ENCODE measurements at places on chromosomes 16 and 17. TPM values are rescaled to one million over a fixed set of nuclear protein-coding genes. Genes with fewer than 3 reads are reported as not detected.

- DNase-seq = no peak
- no peak overlapping the region for H3K4me3 ChIP-seq
- H3K27ac ChIP-seq = no peak overlapping the region
- H3K27me3 ChIP-seq = no peaks in the 10 kb centered on the region
- no peaks in the 10 kb centered on the region for H3K4me1 ChIP-seq
- no peaks in the 10 kb centered on the region for H3K36me3 ChIP-seq
Observed at GRCh38 chr17:31627960-31628359, 231.1 kb downstream of the COPRS start.

- no peaks in the 10 kb centered on the region for H3K4me1 ChIP-seq
- H3K27ac ChIP-seq = no peak overlapping the region
- no peak overlapping the region for H3K4me3 ChIP-seq
- no peaks in the 10 kb centered on the region for H3K27me3 ChIP-seq
- H3K36me3 ChIP-seq = peaks cover 6% of the 10 kb centered on the region
Observed at GRCh38 chr17:36524428-36524876, 10.2 kb downstream of the MYO19 start.

- no peak overlapping the region for H3K27ac ChIP-seq
- no peaks in the 10 kb centered on the region for H3K4me1 ChIP-seq
- no peak overlapping the region for H3K4me3 ChIP-seq
Observed at GRCh38 chr17:27157297-27157696, 136.6 kb upstream of the WSB1 start.

DNA sequence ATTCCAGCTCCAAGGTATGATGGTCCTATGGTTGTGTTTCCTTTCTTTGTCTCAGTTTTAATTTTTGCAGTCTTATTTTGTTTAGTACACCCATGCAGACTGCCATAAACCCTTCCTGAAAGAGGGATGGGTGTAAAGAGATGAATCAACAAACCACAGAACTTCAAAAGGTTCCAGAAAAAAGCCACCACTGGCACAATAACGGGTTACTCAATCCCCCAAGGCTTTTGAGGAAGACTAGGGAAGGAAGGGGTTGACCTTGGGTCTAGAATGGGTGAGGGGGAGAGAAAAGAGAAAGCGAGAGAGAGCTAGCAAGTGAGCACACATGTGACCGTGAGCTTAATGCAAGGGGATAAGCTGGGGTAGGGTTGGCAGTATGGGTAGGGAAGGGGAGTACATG, 168.1 kb downstream of the XYLT1 start:
- H3K36me3 ChIP-seq = no peaks in the 10 kb centered on the region
- no peaks in the 10 kb centered on the region for H3K27me3 ChIP-seq
- no peak overlapping the region for H3K4me3 ChIP-seq
- H3K4me1 ChIP-seq = peaks cover 33% of the 10 kb centered on the region
- no peak for DNase-seq

The KRT28 gene
- not detected for total RNA-seq

DNA sequence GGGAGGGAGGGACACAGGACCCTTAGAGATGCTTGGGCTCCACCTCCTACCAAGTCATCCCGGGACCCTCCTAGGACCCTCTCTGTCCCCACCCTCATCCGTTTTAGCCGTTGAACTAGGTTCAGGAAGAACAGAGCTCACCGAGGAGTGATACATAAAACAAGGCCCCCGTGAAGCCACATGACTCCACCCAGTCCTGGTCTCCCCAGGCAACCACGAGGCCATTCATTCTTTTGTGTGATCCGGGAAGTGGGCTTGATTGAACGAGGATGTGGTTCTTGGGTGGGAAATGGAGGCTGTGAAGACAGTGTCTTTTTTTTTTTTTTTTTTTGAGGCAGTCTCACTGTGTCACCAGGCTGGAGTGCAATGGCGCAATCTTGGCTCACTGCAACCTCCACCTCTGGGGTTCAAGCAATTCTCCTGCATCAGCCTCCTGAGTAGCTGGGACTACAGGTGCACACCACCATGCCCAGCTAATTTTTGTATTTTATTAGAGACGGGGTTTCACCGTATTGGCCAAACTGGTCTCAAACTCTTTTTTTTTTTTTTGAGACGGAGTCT, 14.8 kb downstream of the TRARG1 start:
- DNase-seq = no peak
- no peaks in the 10 kb centered on the region for H3K4me1 ChIP-seq
- no peak overlapping the region for H3K4me3 ChIP-seq
- no peak overlapping the region for H3K27ac ChIP-seq
- H3K36me3 ChIP-seq = no peaks in the 10 kb centered on the region

The HEXD gene
- total RNA-seq = 46.0 TPM

DNA sequence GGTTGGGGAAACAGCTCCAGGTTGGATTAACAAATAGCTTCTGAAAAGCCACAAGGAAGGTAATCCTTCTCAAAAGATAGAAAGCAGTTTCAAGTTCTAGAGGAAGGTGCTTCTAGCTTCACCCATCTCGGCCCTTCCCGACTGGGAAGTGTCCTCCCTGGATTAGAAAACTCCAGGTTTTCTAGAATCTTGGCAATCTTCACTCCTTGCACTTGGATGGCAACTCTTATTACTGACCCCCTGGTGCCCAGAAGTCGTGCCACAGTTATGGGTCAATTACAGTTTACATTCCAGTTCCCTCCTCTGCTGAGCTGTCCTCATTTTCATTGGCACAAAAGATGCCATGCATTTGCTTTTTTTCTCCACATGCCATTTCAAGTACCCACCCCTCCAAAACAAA, 65.6 kb downstream of the SMG6 start:
- H3K36me3 ChIP-seq = no peaks in the 10 kb centered on the region
- no peak overlapping the region for H3K4me3 ChIP-seq
- peak; percentile 14 for DNase-seq
- peak overlapping the region; percentile 68 for H3K27ac ChIP-seq
- H3K4me1 ChIP-seq = peaks cover 23% of the 10 kb centered on the region

The BAIAP2 gene
- 45.8 TPM for total RNA-seq

DNA sequence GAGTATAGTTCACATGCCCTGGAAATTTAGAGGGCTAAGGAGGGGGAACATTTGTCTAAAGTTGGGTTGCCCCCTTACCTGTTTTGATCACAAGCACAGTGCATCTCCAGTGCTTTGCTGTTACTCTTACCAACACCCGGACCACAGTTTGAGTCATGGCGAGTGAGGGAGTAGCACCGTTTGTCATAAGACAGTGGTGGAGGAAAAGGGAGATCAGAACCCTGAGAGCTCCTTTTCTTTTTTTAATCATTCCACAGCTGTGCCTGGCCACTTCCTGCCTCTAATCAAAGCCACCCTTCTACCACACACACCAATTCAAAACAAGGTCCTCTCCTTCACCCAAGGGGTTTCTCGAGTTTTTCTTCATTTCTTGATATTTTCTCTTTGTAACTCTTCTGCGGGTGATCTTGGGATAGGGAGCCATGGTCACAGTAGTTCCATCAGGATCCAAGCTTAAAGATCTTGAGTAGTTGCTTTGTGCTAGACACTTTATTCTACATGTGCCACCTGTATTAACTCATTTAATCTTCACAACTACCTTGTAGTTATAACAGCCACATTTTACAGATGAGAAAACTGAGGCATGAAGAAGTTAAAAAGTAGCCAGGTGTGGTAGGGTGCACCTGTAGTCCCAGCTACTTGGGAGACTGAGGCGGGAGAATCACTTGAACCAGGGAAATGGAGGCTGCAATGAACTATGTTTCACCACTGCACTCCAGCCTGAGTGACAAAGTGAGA, 5.0 kb upstream of the MYL4 start:
- no peaks in the 10 kb centered on the region for H3K27me3 ChIP-seq
- peaks cover 35% of the 10 kb centered on the region for H3K4me1 ChIP-seq
- no peaks in the 10 kb centered on the region for H3K36me3 ChIP-seq
- H3K4me3 ChIP-seq = no peak overlapping the region
- peak overlapping the region; percentile 97 for H3K27ac ChIP-seq

DNA sequence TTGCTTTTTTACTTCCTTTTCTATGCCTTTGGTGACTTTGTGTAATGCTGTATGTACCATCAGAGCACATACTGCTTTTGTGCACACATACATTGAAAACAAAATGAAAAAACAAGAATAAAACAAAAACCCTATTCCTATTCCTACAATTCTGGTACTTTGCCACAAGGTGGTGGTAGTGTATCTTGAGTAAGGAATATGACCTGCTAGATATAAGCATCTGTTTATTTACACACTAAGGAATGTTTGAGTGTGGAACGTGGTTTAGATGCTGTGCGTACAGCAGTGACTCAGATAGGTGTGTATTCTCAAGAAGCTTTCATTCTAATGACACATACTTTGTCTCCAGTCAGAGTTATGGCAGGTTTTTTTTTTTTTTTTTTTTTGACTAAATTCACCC, 606.2 kb downstream of the WWOX start:
- H3K4me3 ChIP-seq = no peak overlapping the region
- H3K4me1 ChIP-seq = no peaks in the 10 kb centered on the region
- no peak for DNase-seq
- no peak overlapping the region for H3K27ac ChIP-seq
- no peaks in the 10 kb centered on the region for H3K36me3 ChIP-seq

GRCh38 chr16:4750896-4751295, 16.1 kb downstream of the ZNF500 start:
- H3K27ac ChIP-seq = no peak overlapping the region
- H3K36me3 ChIP-seq = peaks cover 22% of the 10 kb centered on the region
- H3K4me1 ChIP-seq = peaks cover 16% of the 10 kb centered on the region
- no peak overlapping the region for H3K4me3 ChIP-seq

GRCh38 chr16:81612351-81613163, 166.5 kb upstream of the PLCG2 start:
- peak overlapping the region; percentile 43 for H3K27ac ChIP-seq
- H3K4me3 ChIP-seq = no peak overlapping the region
- DNase-seq = no peak
- no peaks in the 10 kb centered on the region for H3K36me3 ChIP-seq

- H3K4me1 ChIP-seq = peaks cover 14% of the 10 kb centered on the region
- no peaks in the 10 kb centered on the region for H3K27me3 ChIP-seq
- no peak overlapping the region for H3K4me3 ChIP-seq
- H3K36me3 ChIP-seq = no peaks in the 10 kb centered on the region
- no peak for DNase-seq
Observed at GRCh38 chr16:81464279-81464678, 19.7 kb downstream of the CMIP start.

The C17orf100 gene
- total RNA-seq = 2.7 TPM

DNA sequence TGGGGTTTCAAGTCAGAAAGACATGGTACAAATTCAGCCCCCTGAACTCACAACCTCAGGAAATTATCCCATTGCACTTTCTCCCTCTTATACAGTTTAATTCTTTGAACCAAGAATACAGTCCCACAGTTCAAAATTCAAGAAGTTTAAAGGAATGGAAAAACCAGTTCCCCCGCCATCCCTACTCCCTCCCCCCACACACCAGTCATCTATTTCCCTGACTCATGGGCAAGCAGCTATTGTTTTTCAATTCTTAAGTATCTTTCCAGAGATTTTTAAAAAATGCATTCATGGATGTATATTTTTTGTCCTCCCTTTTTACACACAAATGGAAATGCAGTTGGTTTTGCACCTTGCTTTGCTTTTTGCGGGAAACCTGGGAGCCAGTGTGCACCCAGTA, 7.3 kb downstream of the SYCE1L start:
- no peaks in the 10 kb centered on the region for H3K4me1 ChIP-seq
- H3K27me3 ChIP-seq = no peaks in the 10 kb centered on the region
- no peaks in the 10 kb centered on the region for H3K36me3 ChIP-seq
- no peak overlapping the region for H3K27ac ChIP-seq

DNA sequence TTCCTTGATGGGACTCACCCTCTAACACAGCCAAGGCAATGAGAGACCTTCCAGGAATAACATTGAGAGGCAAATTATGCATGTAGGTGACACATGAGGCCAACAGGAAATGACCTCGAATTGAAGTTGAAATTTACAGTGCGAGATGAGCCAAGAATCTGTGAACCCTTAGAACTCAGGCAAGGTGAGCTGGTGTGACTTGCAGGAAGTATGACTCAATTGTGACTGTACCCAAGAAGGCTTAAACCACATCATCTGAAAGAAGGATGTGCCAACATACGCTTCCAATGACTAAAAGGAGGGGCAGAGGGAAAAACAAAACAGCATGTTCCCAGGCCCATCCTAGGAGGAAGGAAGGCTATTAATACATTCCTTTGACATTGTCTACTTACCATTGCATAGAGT, 44.8 kb downstream of the PITPNC1 start:
- no peak overlapping the region for H3K4me3 ChIP-seq
- no peaks in the 10 kb centered on the region for H3K27me3 ChIP-seq
- no peak for DNase-seq
- H3K36me3 ChIP-seq = no peaks in the 10 kb centered on the region

DNA sequence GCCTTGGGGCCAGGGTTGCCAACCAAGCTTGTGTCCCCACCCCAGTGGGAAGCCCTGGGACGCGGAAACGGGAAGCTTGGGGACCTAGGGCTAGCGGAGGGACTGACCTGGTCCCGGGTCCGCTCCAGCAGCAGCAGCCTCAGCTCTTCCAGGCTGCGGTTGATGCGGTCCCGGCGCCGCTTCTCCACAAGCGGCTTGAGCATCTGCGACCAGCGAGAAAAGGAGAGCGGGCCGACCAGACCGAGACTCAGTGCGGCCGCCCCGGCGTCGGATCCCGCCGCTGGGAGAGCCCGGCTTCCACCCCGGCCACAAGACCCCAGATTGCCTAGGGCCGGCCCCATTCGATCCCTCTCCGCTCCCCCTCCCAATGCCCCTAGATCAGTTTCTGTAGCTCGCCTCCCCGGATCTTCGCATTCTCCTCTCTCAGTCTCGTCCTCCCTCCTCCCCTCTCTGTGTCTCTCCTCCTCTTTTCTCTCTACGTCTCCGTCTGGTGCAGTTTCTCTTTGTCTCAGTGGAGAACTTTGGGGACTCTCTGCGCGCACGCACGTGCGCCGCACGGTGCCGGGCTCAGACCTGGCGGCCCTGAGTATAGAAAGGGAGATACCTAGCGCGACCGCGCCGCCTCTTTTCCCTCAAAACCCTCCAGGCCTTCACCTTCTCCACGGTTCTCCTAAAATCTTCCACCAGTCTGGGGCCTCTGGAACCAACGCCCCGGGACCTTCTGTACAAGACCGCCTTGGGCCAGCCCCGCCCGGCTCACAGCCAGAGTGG, 797 bp downstream of the HES7 start:
- peak overlapping the region; percentile 52 for H3K27ac ChIP-seq
- H3K4me3 ChIP-seq = peak overlapping the region; percentile 42
- peaks cover 60% of the 10 kb centered on the region for H3K4me1 ChIP-seq

The TBC1D3E gene
- not detected for total RNA-seq

- no peaks in the 10 kb centered on the region for H3K4me1 ChIP-seq
- no peak for DNase-seq
- H3K27ac ChIP-seq = no peak overlapping the region
- H3K36me3 ChIP-seq = no peaks in the 10 kb centered on the region
- H3K4me3 ChIP-seq = no peak overlapping the region
- H3K27me3 ChIP-seq = no peaks in the 10 kb centered on the region
Observed at GRCh38 chr16:23930791-23931190, 95.0 kb downstream of the PRKCB start.
